ENCODE measurements at places on chromosomes 11 and 22.

DNA sequence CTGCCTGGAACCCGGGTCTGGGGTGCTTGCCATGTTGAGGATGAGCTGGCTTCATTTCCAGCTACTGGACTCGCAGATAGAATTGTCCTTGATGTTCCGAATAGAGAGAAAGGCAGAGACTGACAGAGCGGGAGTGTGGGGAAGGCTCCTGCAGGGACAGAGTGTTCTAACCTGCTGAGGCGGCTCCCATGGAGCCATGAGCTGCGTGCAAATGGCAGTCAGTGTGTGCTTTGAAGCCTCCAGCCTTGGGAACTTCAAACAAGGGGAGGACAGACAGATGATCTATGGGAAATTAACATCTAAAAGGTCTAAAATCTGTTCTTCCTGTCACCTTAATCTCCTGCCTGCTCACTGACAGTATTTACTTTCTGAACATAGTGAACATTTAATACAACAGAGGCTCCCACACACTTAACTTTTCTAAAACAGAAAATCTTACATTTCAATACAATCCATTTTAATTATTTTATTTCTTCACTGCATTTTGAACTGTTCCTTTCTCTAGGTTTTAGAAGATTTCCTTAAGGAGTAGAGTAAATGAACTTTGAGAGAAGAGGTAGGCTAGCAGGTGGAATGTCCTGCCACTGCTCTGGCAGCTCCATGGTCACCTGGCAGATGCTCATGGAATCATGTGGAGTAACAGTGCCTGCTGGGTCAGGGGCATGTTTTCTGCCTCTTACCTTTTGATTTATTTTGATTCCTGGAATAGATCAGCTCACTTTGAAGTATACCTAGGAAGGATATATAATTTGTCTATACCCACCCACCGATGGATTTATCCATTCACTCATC is 481.7 kb downstream of the NTM start:
- no peak for DNase-seq

GRCh38 chr11:82930229-82930628 is 28.7 kb downstream of the DDIAS start:
- no peak for DNase-seq

- DNase-seq = no peak
These were observed 19.6 kb downstream of the FGF3 start for GRCh38 chr11:69799582-69799981.

GRCh38 chr11:94007906-94008305 is 13.2 kb upstream of the HEPHL1 start:
- DNase-seq = no peak

DNA sequence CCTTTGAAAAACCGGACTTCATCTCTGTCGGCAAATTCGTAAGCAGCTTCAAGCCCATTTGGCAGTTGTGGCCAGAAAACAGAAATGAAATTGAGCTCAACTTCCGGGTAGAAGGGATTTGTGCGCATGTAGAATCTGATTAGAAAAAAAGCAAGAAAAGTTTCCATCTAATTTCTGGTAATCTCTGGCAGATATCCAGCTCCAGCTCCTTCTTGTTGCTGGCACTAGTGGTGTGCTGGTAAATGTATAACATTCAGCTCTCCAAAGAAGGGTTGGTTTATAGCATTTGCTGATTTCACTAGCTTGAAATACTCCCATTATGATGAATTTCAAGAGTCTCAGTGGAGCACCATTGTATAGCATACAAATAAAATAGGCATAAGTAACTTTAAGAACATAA is 5.4 kb downstream of the MMP1 start:
- no peak for DNase-seq

GRCh38 chr11:16924462-16924825 is 89.8 kb downstream of the PLEKHA7 start:
- no peak for DNase-seq

GRCh38 chr11:34757026-34757451 is 136.1 kb downstream of the EHF start:
- DNase-seq = no peak

GRCh38 chr11:61679296-61679695 is 895 bp upstream of the DAGLA start:
- DNase-seq = no peak

DNA sequence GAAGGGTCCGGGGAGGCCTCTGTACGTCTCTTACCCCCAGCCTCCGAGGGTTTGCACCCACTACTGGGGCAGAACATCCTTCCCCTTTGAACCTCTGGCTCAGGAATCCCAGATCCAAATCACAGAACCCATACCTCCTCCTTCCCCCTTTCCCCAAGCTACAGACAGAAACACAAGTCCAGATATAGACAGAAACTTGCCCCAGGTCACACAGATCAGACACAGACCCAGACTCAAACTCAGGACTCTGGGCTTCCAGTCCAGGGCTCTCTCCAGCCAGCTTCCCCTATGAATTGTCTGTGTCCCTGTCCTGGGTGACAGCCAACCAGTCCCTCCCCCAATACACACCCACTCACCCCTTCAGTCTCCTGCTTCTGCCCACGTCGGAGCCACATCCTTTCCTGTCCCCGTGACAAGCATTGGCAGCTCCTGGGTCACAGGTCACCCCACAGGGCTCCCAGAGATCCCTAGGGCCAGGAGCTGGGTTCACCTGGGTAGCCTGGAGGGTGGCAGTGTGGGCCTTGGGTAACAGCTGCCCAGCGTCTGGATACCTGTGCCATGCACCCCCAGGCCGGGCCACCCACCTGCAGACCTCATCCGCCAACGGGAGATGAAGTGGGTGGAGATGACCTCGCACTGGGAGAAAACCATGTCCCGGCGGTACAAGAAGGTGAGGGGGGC is 772 bp downstream of the TBC1D10C start:
- no peak for DNase-seq

- DNase-seq = no peak
These were observed 47.0 kb upstream of the ALKBH3 start for GRCh38 chr11:43833657-43834073.

DNA sequence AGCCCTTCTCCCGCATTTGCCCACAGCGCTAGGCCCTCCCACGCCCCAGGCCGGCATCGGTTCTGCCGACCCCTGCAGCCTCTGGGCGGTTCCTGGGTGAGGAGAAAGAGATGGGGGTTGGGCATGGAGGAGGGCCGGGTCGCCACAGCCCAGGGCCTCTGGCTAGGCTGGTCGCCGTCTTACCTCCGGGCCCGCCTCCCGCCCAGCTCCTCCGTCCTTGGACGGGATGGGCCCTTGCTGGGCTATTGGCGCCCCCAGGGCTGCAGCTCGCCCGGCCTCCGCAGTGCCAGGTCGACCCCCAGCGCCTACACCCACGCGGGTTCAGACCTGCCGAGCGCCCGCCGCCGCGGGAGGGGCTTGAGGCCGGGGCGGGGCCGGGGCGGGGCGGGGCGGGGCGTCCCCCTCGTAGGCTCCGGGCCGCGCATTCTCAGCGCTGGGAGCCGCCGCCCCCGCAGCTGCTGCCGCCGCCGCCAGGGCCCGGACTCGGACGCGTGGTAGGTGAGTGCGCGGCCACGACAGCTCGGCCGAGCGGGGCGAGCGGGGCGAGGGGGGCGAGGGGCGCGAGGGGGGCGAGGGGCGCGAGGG is at the start of gene CD151:
Gene CD151, plus strand, starts transcription at position 424 of the 585 bp plus-strand sequence. CDS start 3,118 bp downstream, outside the sequence.
- DNase-seq = no peak

- DNase-seq = no peak
These were observed 82.1 kb downstream of the ARHGAP42 start for GRCh38 chr11:100769165-100769564.

DNA sequence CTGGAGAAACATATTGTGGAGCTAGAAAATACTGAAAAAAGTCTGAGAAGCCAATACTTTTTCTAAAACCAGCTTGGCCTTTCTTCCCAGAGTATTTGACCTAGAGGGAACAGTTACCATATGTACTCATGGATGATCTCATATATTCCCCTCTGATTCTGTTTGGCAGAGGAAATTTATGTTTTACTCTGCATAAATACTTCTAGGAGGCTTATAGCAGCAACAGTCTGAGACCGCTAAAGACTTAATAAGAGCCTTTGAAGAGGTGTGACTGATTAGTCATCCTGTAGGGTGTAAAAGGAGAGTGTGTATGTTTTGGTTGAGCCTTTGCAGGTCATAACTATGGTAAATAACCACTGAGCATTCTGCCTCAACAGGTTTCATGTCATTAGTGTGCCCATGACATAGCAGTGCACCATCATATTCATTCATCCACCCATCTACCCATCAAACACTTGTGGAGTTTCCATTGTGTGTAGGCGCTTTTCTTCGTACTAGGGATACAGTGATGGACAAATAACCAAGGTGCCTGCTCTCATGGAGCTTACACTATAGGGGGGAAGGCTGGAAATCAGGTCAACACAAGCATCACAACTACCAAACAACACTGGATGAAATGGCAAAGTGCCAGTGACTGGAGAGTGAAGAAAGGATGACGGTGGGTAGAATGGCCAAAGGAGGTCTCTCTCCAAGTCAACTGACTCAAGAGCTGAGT is 44.5 kb downstream of the TRAF6 start:
- no peak for DNase-seq

DNA sequence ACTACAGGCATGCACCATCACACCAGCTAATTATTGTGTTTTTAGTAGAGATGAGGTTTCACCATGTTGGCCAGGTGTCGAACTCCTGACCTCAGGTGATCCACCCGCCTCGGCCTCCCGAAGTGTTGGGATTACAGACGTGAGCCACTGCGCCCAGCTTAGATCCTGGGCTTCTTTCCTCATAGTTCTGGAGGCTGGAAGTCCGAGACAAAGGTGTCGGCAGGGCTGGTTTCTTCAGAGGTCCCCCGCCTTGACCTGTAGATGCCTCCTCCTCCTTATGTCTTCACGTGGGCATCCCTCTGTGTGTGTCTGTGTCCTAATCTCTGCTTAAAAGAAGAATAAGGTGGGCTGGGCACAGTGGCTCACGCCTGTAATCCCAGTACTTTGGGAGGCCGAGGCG is 44.2 kb upstream of the FBLN1 start:
- DNase-seq = no peak

DNA sequence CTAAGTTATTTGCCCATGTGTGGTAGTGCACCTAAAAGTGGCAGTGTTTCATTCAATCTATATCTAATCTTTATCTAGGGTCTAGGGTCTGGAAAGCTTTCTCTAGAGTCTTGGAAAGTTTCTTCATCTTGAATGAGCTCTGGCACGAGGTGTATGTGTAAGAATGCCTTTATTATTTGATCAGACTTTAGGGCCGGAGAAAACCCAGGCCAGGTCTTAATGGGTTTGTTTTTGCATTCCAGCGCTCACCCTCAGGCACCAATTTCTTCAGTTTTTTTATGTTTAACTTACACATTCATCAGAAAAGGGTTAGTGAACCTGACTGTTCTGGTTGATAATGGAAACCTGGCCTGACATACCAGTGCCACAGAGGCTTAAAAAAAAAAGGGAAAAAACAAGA is 68.3 kb upstream of the SLN start:
- no peak for DNase-seq

DNA sequence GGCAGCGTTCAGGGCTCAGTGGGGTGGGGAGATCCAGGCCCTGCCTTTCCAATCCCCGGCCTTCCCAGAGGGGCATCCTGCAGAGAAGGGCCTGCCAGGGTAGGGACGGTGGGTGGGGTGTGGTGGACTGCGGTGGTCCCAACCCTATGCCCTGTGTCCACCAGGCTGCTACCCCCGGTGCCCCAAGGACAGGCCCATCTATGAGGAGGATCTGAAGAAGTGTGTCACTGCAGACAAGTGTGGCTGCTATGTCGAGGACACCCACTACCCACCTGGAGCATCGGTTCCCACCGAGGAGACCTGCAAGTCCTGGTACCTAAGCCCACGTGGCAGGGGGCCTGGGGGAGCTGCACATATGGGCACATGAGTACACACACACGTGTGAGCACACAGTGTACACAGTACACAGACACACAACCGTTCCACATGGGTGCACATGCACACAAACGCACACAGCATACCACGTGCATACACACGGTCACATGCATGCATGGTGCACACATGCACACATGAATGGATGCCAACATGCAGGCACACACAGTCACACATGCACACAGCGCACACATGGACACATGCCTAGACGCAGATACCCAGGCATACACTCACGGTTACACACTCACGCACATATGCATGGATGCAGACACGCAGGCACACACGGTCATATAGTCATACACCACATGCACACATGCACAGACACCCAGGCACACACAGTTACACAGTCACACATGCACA is 16.1 kb downstream of the MUC2 start:
- DNase-seq = no peak

DNA sequence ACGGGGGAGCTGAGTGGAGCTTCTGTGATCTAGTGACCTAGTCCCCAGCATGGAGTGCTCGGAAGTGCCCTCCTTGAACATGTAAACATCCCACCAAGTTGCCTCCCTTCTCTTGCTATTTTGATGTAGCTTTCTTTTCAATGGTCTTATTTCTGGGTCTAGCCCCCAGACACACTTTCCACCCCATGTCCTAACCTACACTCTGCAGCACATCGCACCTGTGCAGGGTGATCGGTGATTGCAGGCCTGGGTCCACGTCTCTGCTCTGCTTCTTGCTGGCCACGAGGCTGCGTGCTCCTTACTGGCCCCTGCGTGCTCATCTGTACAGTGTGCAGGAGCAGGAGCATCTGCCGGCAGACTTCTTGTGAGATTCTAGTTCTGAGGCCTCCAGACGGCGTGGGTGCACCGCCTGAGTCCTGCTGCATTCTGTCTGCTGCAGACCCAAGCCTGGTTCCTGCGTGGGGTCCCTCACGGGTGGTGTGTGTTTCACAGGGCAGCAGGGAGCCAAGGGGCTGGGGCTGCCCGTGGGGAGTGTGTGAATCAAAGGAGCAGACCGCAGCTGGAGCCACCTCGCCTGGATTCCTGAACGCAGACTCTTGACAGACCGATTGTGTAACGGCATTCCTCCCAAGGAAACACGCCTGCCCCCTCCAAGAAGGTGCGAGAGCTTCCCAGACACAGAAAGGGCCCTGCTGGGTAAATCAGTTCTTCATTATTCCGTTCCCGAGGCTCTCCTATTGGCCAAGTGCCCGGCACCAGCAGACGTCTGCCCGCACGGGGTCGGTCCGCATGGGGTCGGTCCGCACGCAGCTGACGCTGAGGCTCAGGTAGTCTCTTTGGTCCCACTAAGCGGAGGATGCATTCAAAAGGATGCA is 44.4 kb upstream of the MYEOV start:
- no peak for DNase-seq

DNA sequence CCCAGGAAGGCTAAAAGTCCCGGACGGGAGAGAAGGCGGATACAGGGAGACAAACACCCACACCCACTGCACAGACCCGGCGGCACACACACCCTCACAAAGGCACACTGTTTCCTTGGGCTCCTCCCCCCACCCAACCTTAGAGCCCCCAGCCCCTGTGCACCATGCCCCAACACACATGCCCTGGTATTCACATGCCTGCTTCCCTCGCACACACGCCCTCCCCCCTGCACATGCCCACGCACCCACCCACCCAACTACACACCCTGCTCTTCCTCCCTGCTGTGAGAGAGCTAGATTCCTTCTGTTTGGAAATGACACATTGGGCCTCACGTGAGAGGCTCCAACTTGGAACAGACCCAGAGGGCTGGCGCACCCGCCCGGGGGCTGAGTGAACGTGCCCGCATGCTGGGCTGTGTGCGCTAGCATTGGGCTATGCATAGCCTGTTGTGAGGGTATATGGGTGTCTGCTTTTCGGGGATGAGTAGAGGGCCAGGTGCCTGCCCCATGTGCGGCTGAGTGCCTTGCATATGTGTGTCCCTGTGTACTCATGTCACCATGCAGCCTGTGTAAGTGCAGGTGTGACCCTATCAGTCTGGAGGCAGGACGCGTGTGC is 518 bp upstream of the CHRM1 start:
- DNase-seq = no peak

GRCh38 chr11:73040046-73040445 is 102.1 kb downstream of the FCHSD2 start:
- no peak for DNase-seq
